ENCODE measurements at places on chromosomes 5 and 9.

- H3K27ac ChIP-seq: no peak overlapping the region
- H3K4me1 ChIP-seq: no peaks in the 10 kb centered on the region
- H3K4me3 ChIP-seq: peak overlapping the region; percentile 14
- H3K27me3 ChIP-seq: no peaks in the 10 kb centered on the region
- H3K36me3 ChIP-seq: peaks cover 3% of the 10 kb centered on the region
- DNase-seq: no peak
Measured at GRCh38 chr9:136520053-136520540, 25.8 kb downstream of the NOTCH1 start.

DNA sequence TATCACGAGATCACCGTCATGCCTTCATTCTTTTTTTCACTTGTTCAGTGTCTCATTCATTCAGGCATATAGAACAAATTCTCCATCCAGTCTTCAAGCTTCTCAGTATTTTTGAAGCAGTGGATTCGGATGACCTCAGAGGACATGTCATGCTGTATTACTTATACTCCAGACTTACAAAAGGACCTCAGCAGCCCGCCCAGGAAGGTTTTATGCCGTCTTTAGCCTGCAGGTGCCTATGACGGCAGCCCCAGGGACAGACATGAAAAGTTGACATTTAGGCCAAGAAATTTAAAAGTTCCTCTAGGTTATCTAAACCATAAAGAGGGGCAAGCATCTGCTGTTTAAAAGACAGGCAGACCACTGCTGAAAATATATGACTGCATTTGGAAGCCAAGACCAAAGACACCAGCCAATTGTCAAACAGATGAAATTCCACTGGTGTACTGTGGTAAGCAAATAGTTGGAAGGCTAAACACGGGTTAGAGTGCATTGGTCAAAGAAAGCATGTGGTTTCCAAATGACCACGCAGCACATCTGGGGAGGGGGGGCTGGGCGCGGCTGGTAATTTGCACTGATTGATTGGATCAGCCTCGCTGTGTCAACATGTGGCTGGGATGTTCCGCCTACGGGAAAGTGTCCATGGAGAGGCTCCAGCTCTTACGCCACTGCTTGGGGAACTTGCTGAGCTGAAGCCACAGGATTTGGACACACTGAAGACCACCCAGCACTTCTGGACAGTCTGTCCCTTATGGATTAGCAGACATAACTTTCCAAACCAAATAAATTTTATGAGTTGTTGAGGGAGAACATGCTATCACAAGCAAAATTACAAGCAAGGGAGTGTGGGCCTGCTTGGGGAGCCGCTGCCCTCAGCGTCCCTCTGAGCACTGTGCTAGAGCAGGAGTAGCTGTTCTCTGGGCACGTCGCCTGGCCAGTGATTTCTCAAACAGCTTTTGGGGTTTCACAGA, 173.6 kb downstream of the FANCC start:
- H3K27me3 ChIP-seq: no peaks in the 10 kb centered on the region
- H3K27ac ChIP-seq: no peak overlapping the region
- peaks cover 8% of the 10 kb centered on the region for H3K36me3 ChIP-seq
- no peak overlapping the region for H3K4me3 ChIP-seq

DNA sequence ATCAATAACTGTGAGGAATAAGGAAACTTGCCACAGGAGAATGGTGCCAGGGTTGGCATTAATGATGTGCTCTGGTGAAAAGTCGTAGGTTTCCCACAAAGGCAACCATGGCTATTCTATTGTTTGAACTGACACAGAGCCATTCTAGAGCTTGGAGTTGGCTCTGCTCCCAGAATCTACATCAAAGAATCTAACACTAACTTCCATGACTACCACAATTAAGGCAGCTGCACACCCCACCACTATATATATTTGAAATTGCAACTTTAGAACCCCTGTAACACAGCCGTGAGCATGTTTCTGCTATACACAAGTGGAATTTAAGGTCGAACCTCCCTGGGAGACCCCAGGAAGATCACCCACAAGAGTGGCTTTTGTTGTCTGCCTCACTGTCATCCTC, 89.7 kb upstream of the CCDC152 start:
- H3K36me3 ChIP-seq: no peaks in the 10 kb centered on the region
- no peaks in the 10 kb centered on the region for H3K4me1 ChIP-seq
- no peaks in the 10 kb centered on the region for H3K27me3 ChIP-seq

DNA sequence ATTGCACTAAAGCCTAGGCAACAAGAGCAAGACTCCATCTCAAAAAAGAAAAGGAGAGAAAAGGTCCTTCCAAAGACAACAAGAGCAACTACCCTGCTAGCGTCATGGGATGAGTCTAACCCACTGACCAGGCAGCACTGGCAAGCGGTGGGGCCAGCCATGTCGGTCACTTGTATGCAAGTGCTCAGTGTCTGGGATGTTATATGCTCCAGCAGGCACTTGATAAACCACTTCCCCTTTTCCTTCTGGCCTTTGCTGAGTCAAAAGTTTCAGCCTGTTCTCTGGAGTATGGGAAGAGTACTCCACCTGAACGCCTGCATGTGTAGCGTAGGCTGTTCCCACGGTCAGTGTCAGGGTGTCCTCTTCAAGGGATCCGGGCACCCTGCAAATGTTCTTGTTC, 9.2 kb upstream of the MXD3 start:
- no peak for DNase-seq
- H3K27me3 ChIP-seq: no peaks in the 10 kb centered on the region
- no peak overlapping the region for H3K27ac ChIP-seq
- no peak overlapping the region for H3K4me3 ChIP-seq

- no peak for DNase-seq
- no peak overlapping the region for H3K4me3 ChIP-seq
- H3K27ac ChIP-seq: no peak overlapping the region
- no peaks in the 10 kb centered on the region for H3K4me1 ChIP-seq
- peaks cover 9% of the 10 kb centered on the region for H3K27me3 ChIP-seq
- H3K36me3 ChIP-seq: no peaks in the 10 kb centered on the region
Measured at GRCh38 chr5:127844581-127845021, 141.4 kb downstream of the CCDC192 start.

DNA sequence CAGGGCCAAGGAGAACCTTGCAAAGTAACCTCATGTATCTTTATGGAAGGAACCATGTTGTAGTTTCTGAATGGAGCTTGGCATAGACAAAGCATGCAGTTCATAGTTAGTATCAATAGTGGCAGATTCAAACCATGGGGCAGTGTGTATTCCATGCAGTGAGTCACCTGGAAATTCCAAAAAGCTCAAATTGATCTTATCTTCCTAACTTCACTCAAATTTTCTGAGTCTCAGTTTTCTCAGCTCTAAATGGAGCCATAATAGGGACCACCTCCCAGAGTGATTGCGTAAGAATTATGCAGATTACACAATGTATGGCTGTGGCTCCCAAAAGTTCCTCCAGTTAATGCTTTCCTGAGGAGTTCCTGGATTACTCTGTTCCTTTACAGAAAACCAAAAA, 549.9 kb upstream of the KLF4 start:
- H3K36me3 ChIP-seq: peaks cover 3% of the 10 kb centered on the region
- H3K4me1 ChIP-seq: peaks cover 6% of the 10 kb centered on the region
- H3K4me3 ChIP-seq: no peak overlapping the region
- no peak for DNase-seq
- H3K27ac ChIP-seq: no peak overlapping the region

GRCh38 chr9:138022121-138022741, 144.6 kb downstream of the CACNA1B start:
- H3K27me3 ChIP-seq: peaks cover 17% of the 10 kb centered on the region
- no peaks in the 10 kb centered on the region for H3K36me3 ChIP-seq
- H3K4me3 ChIP-seq: no peak overlapping the region
- DNase-seq: no peak
- no peak overlapping the region for H3K27ac ChIP-seq

GRCh38 chr5:53974021-53974420, 336.4 kb downstream of the ARL15 start:
- no peak overlapping the region for H3K4me3 ChIP-seq
- peaks cover 2% of the 10 kb centered on the region for H3K4me1 ChIP-seq
- no peak overlapping the region for H3K27ac ChIP-seq
- peaks cover 13% of the 10 kb centered on the region for H3K36me3 ChIP-seq
- no peaks in the 10 kb centered on the region for H3K27me3 ChIP-seq

GRCh38 chr5:168365581-168366081, 74.2 kb downstream of the WWC1 start:
- H3K4me3 ChIP-seq: no peak overlapping the region
- no peak overlapping the region for H3K27ac ChIP-seq
- no peaks in the 10 kb centered on the region for H3K36me3 ChIP-seq
- H3K4me1 ChIP-seq: no peaks in the 10 kb centered on the region

DNA sequence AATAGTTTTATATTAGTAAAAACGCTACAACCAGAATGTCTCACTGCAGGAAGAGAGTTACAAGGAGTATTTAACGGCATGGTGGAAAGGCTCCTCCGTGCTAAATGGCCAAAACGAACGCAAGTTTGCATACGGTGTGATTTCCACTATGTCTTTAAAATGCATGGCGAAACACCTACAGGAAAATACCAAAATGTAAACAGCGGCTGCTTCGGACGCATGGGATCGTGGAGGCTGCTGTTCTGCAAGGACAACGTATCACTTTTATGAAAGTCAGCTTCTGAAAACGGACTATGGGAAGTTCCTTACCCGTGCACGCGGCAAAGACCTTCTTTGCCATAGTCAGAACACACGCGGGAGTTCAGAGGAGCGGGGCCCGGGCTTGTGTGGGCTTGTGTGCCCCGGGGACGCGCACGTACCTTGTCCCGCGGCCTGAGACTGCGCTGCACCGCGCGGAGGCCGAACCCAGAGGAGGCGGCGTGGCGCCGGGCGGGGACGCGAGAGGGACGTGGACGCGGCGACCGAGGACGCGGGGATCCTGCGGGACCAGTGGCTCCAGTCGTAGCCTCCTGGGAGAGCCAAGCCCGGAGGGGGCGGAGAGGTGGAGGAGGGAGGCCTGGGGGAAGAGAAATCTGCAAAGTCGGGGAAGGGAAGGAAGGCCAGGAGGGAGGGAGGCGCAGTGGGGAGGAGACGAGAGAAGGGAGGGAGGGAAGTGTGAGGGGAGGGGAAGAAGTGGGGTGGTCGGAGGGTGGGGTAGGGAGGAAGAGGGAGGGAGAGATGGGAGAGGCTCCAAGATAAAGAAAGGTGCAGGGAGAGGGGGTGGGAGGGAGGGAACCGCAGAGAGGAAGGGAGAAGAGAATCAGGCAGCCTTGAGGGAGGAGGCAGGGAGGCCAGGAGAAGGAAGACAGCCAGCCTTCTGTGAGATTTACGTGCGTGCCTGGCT, at the start of gene CMBL:
TSS of gene CMBL (minus strand) at position 697 of the 943 bp plus-strand sequence. CDS start 17,140 bp downstream, outside the sequence.
- H3K36me3 ChIP-seq: peaks cover 2% of the 10 kb centered on the region
- H3K4me1 ChIP-seq: peaks cover 7% of the 10 kb centered on the region
- peak within 1 kb of the TSS; percentile 91 for H3K4me3 ChIP-seq
- H3K27me3 ChIP-seq: peaks cover 25% of the 10 kb centered on the region
- peak; percentile 13 for DNase-seq
